ENCODE measurements at places on chromosomes 16 and 17.

- DNase-seq: peak; percentile 81
These were observed 3.2 kb downstream of the SGF29 start for GRCh38 chr16:28556914-28557320.

DNA sequence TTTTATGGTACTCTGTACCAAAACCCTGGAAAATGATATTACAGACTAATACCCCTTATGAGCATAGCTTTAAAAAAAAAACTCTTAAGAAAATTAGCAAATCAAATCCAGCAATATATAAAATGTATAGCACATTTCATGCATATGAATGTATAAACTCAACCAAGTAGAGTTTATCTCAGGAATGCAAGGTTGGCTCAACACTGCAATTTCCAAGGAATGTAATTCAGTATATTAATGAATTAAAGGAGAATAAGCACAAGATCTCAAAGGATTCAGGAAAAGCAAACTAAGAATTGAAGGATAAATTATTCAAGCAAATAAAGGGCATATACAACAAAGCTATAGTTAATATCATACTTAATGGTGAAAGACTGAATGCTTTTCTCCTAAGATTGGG lies 61.9 kb upstream of the RPL38 start:
- DNase-seq: no peak

DNA sequence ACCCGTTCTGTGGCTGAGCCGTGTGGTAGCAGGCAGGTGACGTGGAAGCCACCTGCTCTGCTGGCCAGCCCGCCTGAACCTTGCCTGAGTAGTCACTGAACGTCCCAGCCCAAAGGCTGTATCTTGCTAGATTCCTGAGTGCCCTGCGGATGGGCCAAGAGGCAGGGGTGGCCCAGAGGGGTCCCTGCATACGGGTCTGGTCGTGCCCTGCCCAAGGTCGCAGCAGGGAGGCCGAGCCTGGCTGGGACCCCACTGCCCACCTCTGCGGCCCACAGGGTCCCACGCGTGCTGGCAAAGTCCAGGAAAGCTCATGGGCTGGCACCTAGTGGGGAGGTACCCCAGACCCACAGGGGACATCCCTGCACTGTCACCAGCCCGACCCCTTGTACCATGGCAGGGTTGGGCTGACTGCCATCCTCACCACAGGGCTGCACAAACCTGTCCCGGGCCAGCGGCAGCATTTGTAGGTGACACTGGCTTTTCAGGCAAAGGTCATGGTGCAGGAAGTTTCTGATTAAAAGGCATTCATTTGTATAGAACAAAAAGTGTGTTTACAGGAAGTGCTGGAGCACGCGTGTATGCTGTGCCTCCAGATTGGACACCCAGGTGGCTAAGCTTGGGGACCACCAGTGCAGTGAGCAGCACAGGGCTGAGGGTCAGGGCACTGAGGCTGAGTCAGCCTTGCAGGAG lies 45.1 kb upstream of the ZC3H18 start:
- DNase-seq: no peak

DNA sequence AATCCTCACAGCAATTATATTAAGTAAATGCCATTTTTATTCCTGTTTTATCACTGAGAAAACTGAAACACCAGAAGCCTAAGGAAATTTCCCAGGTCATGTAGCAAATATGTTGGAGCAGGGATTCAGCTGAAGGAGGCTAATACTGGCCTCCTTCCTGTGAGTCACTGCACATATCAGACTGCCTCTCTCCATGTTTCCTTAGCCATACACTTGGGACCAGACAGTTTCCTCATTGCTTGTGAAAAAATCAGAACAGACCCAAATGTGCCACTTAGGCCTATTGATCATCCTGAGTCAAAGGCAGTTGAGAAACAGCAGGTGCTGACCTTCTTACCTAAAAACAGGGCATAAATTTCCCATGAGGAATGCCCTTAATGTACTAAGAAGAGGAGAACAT lies 18.9 kb upstream of the ELAC2 start:
- no peak for DNase-seq

- no peak for DNase-seq
These were observed 26.8 kb downstream of the REXO5 start for GRCh38 chr16:20833086-20833485.

GRCh38 chr16:48420437-48420836 lies 35.2 kb upstream of the SIAH1 start:
- DNase-seq: no peak

GRCh38 chr16:68289202-68289601 lies 21.5 kb downstream of the SLC7A6OS start:
- no peak for DNase-seq

DNA sequence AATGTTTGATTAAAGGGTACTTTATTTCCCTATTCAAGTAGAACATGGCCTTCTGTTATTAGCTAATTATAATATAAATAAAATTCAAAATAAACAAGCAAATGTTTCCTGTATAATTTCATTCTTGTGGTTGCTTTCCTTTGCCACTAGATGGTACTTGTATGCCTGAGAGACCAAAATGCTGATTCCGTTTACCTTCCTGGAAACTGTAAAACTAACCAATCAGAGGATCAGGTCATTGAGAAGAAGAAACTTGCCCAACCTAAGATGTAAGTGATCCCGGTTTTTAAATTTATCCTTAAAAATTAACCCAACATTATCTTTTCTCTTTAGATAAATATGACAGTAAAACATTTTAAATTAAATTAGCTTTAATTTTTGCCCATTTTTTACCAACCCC lies 8.1 kb upstream of the ABCA5 start:
- DNase-seq: no peak

DNA sequence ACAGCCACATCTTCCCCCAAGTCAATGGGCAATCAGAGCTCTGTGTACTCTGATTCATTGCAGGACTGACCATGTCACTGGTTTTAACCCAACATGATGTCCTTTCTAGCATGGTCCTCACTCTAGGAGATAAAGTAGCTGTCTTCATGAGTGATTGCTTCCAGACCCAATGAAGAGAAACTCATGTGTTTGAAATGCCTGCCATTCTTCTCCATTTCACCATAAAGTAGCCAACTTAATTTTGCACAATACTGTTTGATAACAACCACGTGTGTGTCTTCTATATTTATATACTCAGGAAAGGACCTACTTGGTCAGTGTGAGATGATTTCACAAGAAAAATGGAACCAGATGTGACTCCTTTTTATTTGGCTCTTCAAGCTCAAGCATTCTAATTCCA lies 172.5 kb downstream of the AXIN2 start:
- no peak for DNase-seq

GRCh38 chr17:79023180-79023705 lies 726 bp upstream of the C1QTNF1 start:
- no peak for DNase-seq

DNA sequence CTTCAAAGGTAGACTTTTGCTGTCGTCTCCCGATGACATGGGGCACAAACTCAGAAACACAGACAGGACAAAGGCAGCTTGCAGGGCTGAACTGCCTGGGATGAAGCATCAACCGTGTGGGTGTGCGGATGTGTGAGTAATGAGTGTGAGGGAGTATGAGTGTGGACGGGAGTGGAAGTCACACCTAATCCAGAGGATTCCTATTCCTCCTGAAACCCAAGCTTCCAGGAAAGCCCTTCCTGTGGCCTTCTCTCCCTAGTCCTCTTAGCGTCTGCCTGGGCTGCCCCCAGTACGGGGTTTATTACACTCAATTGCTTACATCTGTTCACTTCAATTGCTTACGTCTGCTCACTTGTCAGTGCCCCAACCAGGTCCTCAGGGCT lies 2.3 kb upstream of the IL4R start:
- DNase-seq: no peak

DNA sequence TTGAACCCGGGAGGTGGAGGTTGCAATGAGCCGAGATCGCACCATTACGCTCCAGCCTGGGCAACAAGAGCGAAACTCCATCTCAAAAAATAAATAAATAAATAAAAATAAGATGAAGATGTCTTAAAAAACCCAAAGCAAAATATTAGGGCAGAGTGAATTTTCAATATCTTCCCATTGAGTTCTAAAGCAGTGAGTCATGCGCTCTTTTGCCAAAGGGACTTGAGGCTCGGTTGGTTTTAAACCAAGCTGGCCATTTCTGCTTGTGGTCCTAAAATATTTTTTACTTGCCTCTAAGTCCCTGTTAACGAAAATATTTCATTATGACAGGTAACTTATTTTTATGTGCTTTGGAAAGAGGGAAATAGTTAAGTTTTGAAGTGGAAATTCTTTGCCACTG lies 4.7 kb downstream of the PAFAH1B1 start:
- no peak for DNase-seq

DNA sequence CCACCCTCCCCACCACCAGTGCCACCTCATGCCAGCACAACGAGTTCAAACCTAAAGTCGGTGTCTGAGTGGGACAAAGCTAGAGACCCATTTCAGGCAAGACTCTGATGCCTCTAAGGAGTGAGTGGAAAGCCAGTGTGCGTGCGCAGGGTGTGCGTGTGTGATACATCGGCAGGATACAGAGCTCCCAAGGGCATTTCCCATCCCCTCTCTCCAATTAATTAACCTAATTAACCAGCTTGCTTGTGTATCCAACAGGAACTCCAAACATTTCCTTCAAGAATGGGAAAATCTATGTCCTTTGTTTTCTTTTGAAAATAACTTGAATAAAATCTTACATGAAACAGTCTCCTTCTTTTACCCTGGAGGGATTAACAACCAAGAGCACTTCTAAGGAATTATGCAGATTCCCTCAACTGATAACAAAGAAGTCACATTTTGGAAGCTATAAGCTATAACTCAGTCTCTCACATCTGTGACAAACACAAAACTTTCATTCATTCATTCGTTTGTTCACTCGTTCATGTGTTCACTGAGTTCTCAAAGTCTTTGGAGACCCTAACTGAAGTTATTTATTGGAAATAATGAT lies 9.9 kb downstream of the ATPAF2 start:
- no peak for DNase-seq

DNA sequence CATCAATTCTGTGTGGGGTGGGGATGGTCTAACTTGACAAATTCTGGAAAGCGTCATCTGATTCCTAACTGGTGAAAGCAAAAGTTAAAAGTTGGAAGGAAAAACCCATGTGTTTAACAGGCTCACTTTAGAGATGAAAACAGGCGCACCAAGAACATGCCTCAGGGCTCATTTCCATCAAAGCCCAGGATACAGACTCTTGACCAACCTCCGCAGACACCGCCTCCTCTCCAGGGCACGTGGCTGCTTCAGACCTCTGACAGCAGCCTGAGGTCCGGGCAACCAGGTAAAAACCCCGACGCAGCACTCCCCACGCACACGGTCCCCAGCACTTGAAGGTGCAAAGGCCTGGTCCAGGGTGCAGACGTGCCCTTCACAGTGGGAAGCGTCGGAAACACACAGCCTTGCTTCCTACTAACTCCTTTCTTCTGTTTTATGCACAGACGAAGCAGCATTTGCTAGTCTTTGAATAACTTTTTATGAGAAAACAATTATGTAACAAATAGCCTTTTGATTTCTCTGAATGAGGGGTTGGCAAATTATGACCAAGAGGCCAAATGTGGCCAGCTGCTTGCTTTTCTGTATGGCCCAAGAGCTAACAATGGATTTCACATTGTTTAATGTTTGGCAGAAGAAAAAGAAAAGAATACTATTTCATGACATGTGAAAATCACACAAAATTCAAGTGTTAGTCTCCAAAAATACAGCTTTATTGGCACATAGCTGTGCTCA lies 44.2 kb upstream of the TRAP1 start:
- peak; percentile 81 for DNase-seq

DNA sequence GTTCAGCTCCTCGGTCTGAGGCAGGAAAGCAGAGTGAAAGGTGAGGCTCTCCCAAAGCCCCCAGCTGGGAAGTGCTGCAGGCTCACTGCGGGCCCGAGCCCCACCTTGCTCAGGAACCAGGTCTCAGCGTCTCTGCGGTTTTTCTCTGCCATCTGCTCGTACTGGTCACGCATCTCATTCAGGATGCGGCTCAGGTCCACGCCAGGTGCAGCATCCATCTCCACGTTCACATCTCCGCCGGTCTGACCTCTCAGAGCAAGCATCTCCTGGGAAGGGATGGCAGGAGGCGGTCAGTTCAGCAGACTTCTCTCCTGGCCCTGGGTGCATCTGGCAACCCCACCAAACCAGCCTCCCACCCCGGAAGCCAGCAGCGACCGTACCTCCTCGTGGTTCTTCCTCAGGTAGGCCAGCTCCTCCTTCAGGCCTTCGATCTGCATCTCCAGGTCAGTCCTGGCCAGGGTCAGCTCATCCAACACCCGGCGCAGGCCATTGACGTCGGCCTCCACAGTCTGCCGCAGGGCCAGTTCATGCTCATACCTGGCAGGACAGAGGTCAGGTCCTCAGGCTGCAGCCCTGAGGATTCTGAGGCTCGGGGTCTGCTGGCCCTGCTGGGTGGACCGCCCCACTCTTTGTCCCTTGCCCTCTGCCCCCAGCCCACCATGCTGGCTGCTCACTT lies 1.5 kb downstream of the KRT16 start:
- no peak for DNase-seq

GRCh38 chr16:85649411-85650134 lies 36.5 kb downstream of the GSE1 start:
- no peak for DNase-seq

- DNase-seq: peak; percentile 45
These were observed 806 bp upstream of the CYB561 start for GRCh38 chr17:63446753-63447470.

DNA sequence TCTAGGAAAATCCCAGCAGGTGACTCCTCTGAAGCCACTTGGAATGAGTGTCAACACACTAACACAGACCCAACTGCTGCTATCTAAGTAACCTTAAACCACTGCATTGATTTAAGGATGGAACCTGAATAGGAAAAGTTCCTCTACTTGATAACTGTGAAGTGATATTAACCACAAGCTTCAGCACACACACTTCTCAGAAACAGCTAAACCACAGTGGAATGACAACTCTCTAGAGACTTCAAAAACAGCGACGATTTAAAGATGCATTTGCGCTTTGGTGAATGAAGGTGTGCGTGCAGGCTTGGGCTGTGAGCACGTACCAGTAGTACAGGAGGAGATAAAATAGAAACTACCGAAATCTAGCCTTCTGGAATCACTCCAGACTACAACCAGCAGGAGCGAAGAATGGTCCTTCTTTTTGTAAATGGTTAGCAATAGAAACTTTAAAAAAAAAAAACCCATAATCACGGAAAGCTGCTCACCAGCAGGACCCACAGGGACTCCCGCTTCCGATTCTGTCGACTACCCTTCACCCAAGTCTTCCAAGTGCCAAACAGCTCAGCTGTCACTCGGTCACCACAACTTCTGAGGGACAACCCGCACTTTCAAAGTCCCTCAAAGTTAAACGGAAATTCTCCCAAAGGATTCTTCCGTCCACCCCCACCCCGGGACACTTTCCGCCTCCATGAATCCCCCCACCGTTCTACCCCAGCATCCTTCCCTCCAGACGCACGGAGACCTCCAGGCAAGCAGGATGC lies 137.7 kb upstream of the CORO6 start:
- DNase-seq: no peak

DNA sequence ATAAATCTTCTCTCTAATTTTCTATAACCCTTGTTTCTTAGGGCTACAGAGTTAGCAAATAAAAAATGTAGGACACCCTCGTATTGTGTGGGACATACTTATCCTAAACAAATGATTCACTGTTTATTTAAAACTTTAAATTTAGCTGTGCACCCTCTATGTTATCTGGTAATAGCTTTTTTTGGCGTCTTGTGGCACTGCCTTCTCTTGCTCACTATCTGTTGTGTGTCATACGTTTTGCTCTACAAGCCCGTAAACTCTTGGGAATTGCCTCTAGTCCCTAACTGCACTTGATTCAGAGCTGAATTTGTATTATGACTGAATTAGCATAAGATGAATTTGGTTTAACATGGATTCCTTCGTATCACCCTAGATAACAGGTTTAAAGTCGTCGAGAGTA lies 144.3 kb upstream of the MYOCD start:
- no peak for DNase-seq

GRCh38 chr16:11165894-11166665 lies 89.9 kb downstream of the SOCS1 start:
- no peak for DNase-seq
